ENCODE measurements at places on chromosomes 16 and 17.

GRCh38 chr17:60036796-60037677, 41.7 kb downstream of the HEATR6 start:
- DNase-seq = peak; percentile 69

GRCh38 chr17:13320046-13320785, 281.5 kb downstream of the HS3ST3A1 start:
- DNase-seq = no peak

DNA sequence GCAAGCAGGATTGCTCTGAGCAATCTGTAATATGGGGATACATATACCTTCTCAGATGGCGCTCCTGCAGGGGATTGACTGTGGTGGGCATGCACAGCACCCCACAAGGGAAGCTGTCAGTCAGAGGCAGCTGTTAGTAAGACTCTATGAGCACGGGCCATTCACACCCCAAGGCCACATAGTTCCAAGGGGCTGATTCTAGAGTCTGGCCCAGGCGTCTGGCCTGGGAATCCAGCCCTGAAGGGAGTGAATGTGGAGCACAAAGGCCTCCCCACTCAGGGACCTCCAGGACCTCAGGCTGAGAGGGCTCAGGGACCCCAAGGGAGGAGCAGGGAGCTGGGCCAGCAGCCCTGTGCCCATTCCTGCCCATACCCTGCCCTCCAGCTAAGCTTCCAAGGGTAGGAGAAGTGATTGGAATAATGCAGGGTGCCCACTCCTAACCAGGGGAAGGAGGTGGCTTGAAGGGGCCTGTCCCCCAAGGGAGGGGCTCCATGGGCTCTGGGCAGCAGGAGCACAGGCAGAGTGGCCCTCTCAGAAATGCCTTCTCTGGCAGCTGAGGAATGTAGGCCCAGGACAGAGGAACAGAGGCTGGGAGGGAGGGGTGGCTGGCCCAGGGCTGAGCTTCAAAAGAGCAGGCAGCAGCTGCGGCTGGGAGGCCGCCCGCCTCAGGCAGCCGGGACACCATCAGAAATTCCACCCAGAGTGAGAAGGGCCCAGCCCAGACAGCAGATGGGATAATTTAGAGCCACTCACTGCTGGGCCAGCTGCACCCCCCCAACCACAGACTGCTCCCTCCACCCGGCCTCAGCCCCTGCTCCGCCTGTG, 48.9 kb upstream of the MRPS23 start:
- no peak for DNase-seq

- DNase-seq = peak; percentile 22
Measured at GRCh38 chr17:41334385-41335305, 16.0 kb downstream of the KRT33A start.

- no peak for DNase-seq
Measured at GRCh38 chr16:73403291-73403690, 355.4 kb upstream of the ZFHX3 start.

GRCh38 chr17:77146882-77147281, 6.1 kb downstream of the SEC14L1 start:
- DNase-seq = no peak

DNA sequence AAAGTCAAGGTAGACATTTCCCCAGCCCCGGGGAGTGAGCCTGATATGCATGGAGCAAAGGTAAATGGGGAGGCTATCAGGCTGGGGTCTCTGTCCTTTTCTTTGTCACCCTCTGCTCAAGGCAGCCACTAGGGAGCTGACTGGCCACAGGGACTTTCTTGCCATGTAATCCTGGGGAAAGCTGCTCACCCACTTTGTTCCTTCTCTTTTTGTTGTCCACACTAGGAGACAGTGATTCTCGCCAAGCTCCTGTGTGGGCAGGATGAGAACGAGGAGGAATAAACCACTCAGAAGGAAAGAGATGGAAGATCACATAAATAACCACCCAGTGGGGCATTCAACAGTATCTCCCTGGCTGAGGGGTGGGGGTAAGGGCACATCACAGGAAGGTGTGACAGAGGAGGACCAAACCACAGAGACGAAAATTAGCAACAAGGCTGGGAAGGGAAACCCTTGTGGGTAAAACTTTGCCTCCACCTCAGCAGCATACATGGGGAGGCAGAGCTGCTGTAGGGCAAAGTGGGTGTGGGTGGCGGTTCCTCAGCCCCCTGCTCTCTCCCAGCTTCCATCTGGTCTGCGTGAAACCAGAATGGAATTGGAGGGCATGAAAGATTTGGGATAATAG, 26.2 kb upstream of the CCL1 start:
- no peak for DNase-seq

DNA sequence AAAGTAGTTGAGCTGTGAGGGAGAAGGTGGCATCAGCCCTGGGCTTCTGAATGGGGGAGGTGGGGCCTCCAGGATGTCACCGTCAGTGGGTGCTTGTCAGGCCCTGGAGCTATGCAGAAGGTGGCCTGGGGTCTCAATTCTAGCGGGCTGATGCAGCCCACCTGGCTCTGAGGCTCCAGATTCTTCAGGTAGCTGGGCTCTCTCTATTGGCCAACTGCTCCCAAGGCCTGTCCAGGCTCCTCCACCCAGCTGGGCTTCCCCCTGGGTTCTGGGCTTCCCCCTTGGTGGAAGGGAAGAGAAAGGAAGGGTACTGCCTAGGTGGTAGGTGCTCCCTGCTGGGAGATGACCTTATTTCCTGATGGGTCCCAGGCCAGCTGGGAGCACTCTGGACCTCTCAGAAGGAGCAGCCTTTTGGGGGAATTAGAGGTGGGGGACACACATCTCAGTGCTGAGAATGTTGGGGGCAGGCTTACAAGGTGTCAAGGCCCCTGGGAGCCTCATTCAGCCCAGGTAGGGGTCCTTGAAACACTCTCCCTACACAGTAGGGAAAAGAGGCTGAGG, 1728.3 kb downstream of the TP53TG3F start:
- DNase-seq = no peak

DNA sequence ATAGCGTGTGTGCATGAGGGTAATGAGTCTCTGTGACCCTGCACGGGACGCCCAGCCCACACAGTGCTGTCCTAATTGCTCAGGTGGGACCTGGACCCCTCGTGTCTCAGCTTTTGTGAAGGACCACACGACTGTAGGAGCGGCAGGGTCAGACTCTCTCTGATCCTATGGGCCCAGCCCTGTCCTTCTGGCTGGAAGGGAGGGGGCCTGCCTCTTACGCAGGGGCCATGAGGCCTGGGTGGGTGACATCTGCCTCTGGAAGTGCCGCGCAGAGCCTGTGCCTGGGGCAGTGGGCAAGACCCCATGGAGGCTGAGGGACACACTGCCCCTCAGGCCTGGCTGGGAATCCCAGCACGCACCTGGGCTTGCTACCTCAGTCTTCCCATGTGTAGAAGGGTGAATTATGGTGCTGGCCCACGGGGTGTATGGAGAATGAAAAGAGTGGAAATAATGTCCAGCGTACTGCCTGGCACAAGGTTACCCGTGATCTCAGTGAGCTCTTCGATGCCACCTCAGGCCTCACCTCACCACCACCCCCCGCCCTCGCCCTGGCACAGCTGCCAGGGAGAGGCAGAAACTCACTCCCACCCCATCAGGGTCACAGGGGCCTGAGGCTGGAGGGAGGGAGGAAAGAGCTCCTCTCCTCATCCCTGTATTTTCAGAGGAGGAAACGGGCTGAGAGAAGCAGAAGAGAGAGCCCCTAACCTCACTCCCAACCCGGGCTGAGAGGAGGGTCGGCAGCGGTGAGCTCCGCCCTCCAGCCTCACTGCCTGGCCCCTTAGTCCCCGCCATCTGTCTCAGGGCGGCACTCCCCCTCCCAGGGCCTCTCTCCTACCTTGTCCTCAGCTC, 27.1 kb upstream of the DBNDD1 start:
- no peak for DNase-seq

- DNase-seq = no peak
Measured at GRCh38 chr16:67019171-67019570, 9.8 kb upstream of the CBFB start.

- no peak for DNase-seq
Measured at GRCh38 chr16:88303405-88303804, 79.4 kb upstream of the ZNF469 start.

- DNase-seq = no peak
Measured at GRCh38 chr17:71922439-71922838, 198.4 kb upstream of the SOX9 start.

- no peak for DNase-seq
Measured at GRCh38 chr16:9817586-9817985, 364.6 kb downstream of the GRIN2A start.

DNA sequence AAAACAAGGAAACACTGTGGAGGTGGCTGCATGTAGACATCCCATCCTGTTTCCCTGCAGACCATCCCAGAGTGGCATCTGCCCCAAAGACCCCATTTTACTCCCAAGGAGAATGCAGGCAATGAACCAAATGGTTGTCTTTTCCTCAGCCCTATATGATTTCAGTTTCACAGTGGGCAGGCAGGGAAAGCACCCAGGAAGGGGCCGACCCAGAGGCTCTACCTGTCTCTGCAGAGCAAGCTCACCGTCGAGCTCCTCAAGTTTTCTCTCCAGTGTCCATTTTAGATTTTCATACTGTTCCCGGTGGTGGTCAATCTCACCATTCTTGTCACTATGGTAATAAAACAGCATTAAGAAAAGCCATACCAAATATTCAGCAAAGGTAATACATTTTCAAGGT, 14.6 kb downstream of the CCDC57 start:
- DNase-seq = no peak

DNA sequence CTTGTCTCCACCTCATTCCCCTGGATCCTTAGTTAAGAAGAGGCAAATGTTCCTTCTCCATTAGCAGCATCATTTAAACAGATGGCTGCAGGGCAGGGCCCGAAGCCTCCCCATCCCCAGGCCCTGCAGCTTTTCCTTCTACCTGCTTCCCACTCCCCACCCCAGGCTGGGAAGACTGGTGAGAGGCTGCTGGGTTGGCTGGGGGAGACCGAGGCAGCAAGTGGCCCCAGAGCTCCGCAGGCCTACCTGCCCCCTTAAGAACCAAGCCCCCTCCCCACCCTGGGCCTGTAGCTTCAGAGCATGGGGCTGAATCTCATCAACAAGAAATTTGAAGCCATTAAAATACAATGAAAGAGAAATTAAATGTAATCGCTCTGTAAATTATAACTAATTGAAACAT, 22.1 kb upstream of the RPL38 start:
- no peak for DNase-seq

DNA sequence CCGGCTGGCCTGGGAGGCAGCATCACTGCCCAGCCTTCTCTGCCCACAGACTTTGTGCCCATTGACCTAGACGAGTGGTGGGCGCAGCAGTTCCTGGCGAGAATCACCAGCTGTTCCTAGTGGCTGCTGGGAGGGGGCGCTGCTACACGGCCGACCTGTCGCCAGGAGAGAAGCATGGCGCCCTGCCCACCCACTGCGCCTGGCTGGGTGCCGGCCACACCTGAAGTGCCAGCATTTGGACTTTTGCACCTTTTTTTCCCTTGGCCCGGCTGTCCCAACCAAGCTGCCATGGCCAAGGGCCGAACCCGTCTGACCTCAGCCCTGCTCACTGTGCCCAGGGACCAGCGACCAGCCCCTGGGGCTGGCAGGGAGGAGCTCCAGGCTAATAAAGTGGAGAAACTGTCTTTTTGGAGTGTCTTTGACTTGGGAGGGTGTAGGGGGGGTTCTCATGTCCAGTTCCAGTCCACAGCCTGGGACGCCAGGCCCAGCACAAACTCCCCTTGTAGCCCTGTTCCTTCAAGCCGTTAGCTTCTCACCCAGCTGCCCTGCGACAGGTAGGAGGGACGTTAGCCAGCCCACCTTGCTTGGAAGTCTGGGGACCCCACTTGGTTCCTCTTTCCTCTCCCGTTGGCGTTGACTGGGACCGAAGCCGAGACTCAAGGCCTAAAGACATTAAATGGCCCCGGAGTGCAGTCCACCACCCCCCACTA, 939 bp upstream of the WDR90 start:
- DNase-seq = no peak

GRCh38 chr16:13335879-13336278, 434.5 kb downstream of the SHISA9 start:
- DNase-seq = no peak

DNA sequence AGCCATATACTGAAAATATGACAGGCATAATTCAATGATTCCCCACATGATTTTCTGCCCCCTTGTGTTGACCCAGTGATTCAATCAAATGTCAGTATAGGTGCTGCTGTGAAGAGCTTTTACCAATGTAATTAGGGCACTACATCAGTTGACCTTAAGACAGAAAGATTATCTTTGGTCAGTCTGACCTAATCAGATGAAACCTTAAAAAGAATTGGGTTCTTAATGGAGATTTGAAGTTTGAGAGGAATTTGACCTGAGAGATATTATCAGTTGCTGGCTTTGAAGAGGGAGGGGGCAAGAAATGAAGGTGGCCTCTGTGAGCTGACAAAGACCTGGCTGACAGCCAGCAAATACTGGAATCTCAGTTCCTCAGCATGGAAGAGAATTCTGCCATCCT, 358.7 kb upstream of the CA10 start:
- no peak for DNase-seq
